ENCODE measurements at places on chromosomes 6 and 20. TPM values are rescaled to one million over a fixed set of nuclear protein-coding genes. Genes with fewer than 3 reads are reported as not detected.

PCMT1 gene
- 104 TPM for total RNA-seq

CARMIL1 gene
- total RNA-seq: 25.7 TPM

CFB gene
- 26.8 TPM for total RNA-seq

SYCP2 gene
- total RNA-seq: 1.4 TPM

GNMT gene
- 0.72 TPM for total RNA-seq

RBM24 gene
- 1.4 TPM for total RNA-seq

- DNase-seq: no peak
Measured at GRCh38 chr20:46145713-46146112, 27.6 kb downstream of the CD40 start.

- DNase-seq: no peak
Measured at GRCh38 chr6:168746013-168746412, 305.0 kb downstream of the SMOC2 start.

DNA sequence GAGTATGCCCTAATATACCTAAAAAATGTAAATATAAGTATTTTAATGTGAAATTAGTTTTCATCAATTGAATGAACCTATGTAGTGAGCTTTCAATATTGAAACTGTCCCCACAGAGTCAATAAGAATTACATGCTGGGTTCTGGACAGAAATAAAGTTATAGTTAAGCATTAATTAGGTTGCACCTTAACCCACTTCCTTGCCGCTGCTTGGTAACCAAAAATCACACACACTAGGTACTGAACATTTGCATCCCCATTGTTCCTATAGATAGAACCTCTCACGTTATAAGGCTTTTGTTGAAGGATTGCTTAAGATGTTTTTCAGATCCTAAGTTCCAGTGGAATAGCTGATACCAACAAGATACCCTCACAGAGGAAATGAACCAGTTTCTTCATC is 237.1 kb upstream of the OPRM1 start:
- DNase-seq: no peak

- no peak for DNase-seq
Measured at GRCh38 chr20:36984257-36984638, 32.7 kb upstream of the SAMHD1 start.

Data from osteoblast (primary cell).